Thoracic aorta (tissue), 2 donors: ENCODE measurements at places on chromosomes 5 and 9. TPM values are rescaled to one million over a fixed set of nuclear protein-coding genes. Genes with fewer than 3 reads are reported as not detected.

DNA sequence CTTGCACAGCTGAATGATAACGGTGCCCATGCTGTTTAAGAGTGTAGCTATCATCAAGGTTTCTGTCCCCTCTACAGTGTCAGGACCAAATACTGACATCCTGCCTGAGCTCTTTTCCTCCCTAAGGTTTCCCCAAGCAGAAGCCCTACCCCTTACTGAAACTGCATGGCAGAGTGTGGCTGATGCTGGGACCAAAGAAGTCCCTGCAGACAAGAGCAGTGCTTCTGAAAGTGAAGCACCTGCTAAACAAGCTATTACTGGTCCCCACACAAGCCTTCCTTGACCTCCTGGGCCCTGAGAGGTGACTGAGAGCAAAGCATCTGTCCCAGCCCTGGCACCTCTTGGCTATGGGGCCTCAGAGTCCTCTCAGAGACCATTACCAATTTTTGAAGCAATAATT is 56.1 kb downstream of the CFAP90 start:
- no peak overlapping the region for H3K27ac ChIP-seq
- H3K36me3 ChIP-seq: no peaks in the 10 kb centered on the region
- no peaks in the 10 kb centered on the region for H3K4me1 ChIP-seq
- H3K4me3 ChIP-seq: no peak overlapping the region
- H3K27me3 ChIP-seq: no peaks in the 10 kb centered on the region

GRCh38 chr5:147835386-147835798 is 3.9 kb upstream of the SPINK1 start:
- H3K36me3 ChIP-seq: no peaks in the 10 kb centered on the region
- DNase-seq: no peak
- H3K4me3 ChIP-seq: no peak overlapping the region

GRCh38 chr5:97098922-97099321 is 43.5 kb downstream of the LIX1 start:
- H3K36me3 ChIP-seq: no peaks in the 10 kb centered on the region
- no peak overlapping the region for H3K27ac ChIP-seq
- peak overlapping the region; percentile 37 for H3K4me3 ChIP-seq
- DNase-seq: no peak

GRCh38 chr5:34813509-34813908 is 25.5 kb upstream of the TTC23L start:
- DNase-seq: no peak
- peaks cover 12% of the 10 kb centered on the region for H3K36me3 ChIP-seq
- H3K4me3 ChIP-seq: no peak overlapping the region

GRCh38 chr5:88557131-88557530 is 288.5 kb upstream of the TMEM161B start:
- no peaks in the 10 kb centered on the region for H3K27me3 ChIP-seq
- H3K4me3 ChIP-seq: no peak overlapping the region
- DNase-seq: no peak
- H3K4me1 ChIP-seq: no peaks in the 10 kb centered on the region
- H3K36me3 ChIP-seq: no peaks in the 10 kb centered on the region

DNA sequence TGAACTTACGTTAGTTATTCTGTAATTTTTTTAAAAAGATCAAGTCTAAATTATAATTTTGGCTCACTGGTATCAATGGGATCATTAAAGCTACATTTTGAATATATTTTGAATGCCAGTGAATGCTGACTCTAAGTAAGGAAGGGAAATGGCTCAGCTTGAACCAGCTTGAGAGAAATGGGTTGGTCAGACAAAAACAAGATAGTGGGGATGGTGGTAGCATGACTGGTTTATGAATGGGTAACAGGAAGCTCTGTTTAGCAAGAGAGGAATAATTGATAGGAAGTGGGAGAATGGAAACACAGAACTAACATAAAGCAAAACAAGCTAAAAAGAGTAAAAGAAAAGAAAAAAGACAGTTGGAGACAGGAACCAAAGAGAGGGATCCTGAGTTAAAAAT is 220.2 kb downstream of the ADAMTS6 start:
- H3K36me3 ChIP-seq: no peaks in the 10 kb centered on the region
- peaks cover 14% of the 10 kb centered on the region for H3K4me1 ChIP-seq
- H3K27me3 ChIP-seq: no peaks in the 10 kb centered on the region
- H3K4me3 ChIP-seq: no peak overlapping the region
- no peak for DNase-seq

DNA sequence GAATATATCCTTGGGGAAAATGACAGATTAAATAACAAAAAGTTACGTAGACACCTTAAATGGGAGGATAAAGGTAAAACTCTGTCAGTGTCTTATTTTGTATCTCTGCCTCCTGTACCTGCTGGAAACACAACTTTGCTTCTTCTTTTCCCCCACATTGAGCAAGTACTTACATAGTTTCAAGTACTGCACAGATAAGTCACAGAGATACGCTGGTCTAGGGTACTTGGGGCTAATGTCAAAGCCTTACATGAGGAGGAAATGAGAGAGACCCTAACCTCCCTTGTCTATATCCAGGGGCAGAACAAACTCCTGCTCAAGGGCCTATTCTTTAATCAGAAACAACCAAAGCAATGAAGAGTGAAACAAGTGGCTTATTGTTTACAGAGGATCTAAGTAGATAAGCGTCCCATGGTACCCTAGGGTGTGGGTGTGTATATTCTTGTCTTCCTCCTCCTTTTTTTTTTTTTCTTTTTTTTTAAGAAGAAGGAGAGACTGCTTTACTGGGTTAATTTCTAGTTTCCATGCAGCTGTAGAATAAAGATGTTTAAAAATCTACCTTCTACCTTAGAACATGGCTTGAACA is 43.1 kb downstream of the ELL2 start:
- peaks cover 34% of the 10 kb centered on the region for H3K4me1 ChIP-seq
- no peak for DNase-seq
- H3K4me3 ChIP-seq: no peak overlapping the region
- no peaks in the 10 kb centered on the region for H3K36me3 ChIP-seq
- H3K27ac ChIP-seq: no peak overlapping the region
- H3K27me3 ChIP-seq: no peaks in the 10 kb centered on the region

DNA sequence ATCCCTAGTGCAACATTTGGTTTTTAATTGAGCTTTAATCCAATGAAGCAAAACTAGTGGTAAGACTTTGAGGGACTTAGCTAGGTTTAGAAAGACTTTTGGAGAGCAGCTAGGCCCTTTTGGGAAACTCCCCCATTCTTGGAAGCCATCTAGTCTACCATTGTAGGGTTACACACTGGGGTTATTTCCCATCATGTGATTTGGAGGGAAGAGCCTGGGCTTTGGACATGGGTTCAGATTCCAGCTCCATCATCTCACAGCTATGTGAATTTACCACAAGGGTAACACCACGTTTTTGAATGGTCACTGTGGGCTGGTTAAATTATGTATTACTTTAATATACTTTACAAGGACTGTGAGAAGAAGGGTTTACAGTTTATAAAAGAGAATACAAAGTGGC is 18.3 kb upstream of the TNFSF15 start:
- no peak for DNase-seq
- H3K27me3 ChIP-seq: no peaks in the 10 kb centered on the region
- H3K4me1 ChIP-seq: no peaks in the 10 kb centered on the region
- H3K36me3 ChIP-seq: no peaks in the 10 kb centered on the region

GRCh38 chr5:54302267-54302687 is 8.1 kb downstream of the ARL15 start:
- H3K27ac ChIP-seq: no peak overlapping the region
- H3K36me3 ChIP-seq: no peaks in the 10 kb centered on the region
- H3K4me1 ChIP-seq: no peaks in the 10 kb centered on the region
- no peaks in the 10 kb centered on the region for H3K27me3 ChIP-seq
- H3K4me3 ChIP-seq: no peak overlapping the region
- DNase-seq: no peak

DNA sequence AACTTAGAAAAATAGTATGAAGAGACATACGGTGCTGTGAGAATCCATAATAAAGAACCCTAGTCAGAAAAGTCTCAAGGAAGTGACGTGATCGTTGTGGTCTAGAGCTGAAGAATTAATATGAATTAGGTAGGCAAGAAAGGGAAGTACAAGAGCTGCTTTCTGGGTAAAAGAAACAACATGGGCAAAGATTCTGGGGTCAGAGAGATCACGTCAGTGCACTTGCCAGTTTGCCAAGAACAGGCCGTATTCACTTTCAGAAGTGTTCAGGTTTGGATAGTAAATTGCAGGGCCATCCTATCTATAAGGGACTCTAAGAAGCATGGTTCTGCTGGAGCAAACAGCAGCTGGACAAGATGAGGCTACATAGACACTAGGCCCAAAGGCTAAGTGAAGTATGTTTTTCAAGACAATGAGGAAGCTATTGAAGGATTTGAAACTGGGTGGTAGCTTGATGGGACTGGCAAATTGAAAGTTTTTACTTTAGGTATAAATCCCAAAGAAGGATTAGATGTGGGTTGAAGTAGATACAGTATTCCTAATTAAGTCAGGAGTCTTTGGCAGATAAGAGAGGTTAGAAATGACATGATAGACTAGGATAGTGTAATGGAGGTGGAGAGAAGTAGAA is 4.8 kb upstream of the CHD1 start:
- H3K27me3 ChIP-seq: no peaks in the 10 kb centered on the region
- no peaks in the 10 kb centered on the region for H3K36me3 ChIP-seq
- H3K27ac ChIP-seq: no peak overlapping the region
- no peak overlapping the region for H3K4me3 ChIP-seq
- DNase-seq: no peak
- H3K4me1 ChIP-seq: peaks cover 20% of the 10 kb centered on the region

GRCh38 chr9:86978922-86979474 is 31.7 kb upstream of the GAS1 start:
- H3K4me1 ChIP-seq: peaks cover 12% of the 10 kb centered on the region
- DNase-seq: no peak
- H3K27me3 ChIP-seq: no peaks in the 10 kb centered on the region
- no peak overlapping the region for H3K27ac ChIP-seq

- H3K4me1 ChIP-seq: peaks cover 3% of the 10 kb centered on the region
- no peak for DNase-seq
- no peaks in the 10 kb centered on the region for H3K27me3 ChIP-seq
- no peaks in the 10 kb centered on the region for H3K36me3 ChIP-seq
These were observed 96.7 kb upstream of the CHD1 start for GRCh38 chr5:99025298-99026045.

Gene LRRC70
- 4.2 TPM for total RNA-seq

Gene SNCB
- not detected for total RNA-seq

Gene NMUR2
- not detected for total RNA-seq

Gene MSX2
- 2.0 TPM for total RNA-seq

Gene HRCT1
- total RNA-seq: 20.4 TPM

Gene KCNV2
- not detected for total RNA-seq
